ENCODE measurements at places on chromosomes 5 and 9.

DNA sequence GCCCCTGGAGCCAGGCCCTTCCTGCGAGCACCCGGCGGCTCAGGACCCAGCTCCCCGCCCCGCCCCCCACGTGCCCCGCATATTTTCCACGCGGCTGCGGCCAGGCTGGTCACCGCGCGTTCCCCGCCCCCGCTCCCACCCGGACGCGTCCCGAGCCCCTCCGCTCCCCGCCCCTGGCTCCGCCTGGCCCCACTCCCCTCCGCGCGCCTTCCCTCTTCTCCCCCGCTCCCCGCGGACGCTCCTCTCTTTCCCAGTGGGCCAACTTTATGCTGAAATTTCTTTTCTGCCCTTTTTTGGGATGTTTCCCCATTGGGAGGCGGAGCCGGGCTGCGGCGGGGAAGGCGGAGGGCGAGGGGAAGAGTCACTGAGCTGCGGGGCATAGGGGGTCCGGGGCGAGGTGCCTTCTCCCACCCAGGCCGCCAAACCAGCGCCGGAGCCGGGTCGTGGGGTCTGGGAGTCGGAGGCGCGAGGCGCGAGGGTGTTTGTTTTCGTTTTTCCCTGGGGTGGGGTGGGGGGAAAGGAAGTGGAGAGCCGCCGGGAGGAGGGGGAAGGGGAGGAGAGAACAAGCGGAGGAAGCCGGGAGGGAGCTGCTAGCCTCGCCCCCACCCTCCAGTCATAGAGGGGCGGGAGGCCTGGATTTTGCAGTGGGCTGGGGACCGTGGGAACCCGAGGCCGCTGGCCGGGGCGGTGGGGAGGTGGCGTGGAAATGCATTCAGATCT is 1.0 kb upstream of the TPM2 start:
- peak; percentile 30 for DNase-seq

DNA sequence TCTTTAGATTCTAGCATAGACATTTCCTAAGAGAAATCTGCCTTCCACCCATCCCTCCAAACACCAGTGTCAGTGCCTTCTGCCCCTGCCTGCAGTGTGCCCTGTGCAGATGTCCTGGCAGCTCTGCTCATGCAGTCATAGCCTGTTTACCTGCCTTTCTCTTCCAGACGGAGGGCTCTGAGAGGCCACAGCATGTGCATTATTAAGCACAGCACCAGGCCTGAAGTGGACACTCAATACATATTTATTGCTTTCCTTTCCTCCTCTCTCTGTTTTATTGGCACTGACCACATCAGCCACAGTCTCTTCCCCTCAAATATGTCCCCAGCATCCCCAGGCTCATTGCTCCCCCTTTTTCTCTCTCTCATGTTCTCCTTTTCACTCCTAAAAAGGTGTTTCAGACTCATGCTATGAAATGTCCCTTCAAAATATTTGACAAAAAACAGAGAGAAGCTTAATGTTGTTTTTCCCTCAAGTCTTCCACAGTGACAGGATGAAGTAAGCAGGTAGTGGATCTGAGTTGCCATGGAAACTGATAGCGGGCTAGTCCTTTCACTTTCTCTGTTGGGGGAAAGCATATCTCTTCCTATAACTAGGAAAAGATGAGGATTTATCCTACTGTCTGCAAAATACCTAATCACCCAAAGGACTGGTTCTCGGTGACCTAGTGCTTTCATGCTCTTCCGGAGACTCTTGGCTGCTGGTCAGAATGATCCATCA is 100.9 kb downstream of the ATP10B start:
- no peak for DNase-seq

DNA sequence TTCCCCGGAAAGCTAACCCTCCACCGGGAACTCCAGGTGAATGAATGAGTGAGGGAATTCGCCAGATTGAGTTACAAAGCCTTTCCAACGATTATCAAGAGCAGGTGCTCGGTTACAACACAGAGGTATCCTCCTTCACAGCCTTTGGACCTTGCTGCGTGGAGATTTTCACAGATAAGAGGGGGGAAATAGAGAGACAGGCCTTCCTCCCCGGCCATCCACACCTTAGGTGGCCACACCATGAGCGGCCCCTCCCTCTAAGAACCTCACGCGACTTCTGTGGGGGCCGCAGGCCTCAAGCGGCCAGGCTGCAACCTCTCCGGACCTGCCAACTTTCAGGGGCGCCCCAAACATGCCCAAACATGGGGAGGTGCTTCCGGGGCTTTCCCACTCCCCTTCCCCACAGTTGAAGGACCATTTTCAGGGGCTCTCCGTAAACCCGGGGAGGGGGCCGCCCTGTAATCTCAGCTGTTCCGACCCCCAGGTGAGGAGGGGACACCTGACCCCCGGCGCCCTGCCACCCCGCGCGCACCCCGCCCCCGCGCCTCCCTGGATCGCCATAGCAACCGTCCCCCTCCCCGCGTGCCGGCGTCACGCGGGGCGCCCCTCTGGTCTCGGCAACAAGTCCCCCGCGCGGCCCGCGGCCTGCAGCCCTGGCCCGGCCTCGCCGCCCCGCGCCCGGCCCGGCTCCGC is 603 bp downstream of the DENND1A start:
- DNase-seq, result peak; percentile 17

- DNase-seq, result no peak
Measured at GRCh38 chr5:143592648-143593047, 189.2 kb upstream of the NR3C1 start.

- DNase-seq, result no peak
Measured at GRCh38 chr9:13904746-13905145, 409.2 kb downstream of the NFIB start.

DNA sequence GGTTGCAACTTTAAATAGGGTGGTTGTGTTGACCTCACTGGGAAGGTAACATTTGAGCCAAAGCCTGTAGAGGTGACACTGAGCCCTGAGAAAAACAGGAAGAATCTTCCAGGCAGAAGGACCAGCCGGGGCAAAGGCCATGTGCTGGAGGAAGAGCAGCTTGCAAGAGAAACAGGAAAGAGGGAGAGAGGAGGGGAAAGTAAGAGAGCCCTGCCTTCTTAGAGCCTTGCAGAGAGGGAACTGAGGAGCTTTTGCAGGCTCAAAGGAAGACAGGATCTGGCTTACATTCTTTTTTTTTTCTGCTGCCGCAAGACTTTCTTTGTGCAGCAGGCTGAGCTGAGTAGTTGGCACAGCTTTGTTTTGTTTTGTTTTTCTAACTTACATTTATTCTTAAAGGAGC is 17.4 kb downstream of the C9orf153 start:
- no peak for DNase-seq

DNA sequence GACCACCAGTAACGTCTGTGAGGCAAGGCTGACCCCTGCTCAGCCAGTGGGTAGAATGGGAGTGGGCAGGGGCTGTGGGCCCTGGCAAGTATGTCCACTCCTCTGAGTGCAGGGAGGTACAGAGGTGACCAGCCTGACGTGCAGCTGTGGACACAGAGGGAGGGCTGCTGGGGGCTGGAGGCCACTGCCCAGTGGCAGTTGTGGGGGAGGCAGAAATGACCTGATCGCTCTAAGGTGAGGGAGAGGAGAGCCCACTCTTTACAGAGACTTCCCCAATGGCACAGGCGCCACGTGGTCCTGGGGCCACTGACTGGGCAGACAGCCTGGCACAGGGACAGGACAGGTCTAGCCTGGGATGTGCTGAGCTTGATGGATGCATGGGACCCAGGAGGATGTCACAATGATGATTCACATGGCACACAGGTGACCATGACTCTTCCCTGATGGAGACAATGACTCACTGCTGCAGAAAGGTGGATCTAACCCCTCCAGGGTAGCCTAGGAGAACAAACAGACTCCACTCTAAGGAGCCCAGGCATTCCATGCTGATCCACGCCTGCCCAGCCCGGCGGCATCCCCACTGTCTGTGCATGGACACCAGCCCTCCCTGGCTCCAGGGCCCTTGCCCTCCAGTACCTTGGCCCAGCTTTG is 7.7 kb downstream of the LPCAT1 start:
- DNase-seq, result no peak

DNA sequence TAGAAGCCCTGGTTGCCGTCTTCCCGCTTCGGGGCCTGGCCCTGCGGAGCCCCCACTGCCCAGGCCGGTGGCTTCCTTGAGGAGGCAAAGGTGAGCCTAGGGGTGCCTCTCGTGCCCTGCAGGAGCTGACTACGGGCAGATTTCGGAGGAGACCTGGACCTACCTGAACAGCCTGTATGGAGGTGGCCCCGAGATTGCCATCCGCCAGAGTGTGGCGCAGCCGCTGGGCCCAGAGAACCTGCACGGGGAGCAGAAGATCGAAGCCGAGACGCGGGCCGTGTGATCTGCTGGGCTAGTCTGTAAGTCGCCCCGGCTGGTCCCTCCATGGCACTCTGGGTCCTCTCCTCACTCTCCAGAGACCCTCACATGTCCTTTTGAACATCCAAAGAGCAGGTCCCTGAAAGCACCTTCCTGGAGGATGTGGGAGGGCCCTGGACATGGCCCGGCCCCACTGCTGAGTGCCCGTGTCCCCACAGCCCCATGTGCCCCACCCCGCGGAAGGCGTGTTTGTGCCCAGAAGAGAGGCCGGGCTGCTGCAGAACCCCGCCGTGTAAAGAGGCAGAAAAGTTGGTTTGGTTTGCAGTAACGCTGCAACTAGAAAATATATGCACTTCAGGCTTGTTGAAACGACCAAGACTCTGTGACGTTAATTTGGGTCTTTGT is 44.9 kb downstream of the USP20 start:
- no peak for DNase-seq

GRCh38 chr5:145946112-145946861 is 9.9 kb downstream of the SH3RF2 start:
- no peak for DNase-seq

DNA sequence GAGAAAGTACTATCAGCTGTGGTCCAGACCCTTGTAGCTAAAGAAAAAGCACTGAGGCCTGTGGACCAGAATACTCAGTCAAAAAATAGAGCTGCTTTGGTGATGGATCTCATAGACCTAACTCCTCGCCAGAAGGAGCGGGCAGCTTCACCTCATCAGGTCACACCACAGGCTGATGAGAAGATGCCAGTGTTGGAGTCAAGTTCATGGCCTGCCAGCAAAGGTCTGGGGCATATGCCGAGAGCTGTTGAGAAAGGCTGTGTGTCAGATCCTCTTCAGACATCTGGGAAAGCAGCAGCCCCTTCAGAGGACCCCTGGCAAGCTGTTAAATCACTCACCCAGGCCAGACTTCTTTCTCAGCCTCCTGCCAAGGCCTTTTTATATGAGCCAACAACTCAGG is 8.9 kb downstream of the RAB24 start:
- no peak for DNase-seq

Data from T-helper 9 cell (primary cell).